ENCODE measurements at places on chromosomes 3 and 15. TPM values are rescaled to one million over a fixed set of nuclear protein-coding genes. Genes with fewer than 3 reads are reported as not detected.

DNA sequence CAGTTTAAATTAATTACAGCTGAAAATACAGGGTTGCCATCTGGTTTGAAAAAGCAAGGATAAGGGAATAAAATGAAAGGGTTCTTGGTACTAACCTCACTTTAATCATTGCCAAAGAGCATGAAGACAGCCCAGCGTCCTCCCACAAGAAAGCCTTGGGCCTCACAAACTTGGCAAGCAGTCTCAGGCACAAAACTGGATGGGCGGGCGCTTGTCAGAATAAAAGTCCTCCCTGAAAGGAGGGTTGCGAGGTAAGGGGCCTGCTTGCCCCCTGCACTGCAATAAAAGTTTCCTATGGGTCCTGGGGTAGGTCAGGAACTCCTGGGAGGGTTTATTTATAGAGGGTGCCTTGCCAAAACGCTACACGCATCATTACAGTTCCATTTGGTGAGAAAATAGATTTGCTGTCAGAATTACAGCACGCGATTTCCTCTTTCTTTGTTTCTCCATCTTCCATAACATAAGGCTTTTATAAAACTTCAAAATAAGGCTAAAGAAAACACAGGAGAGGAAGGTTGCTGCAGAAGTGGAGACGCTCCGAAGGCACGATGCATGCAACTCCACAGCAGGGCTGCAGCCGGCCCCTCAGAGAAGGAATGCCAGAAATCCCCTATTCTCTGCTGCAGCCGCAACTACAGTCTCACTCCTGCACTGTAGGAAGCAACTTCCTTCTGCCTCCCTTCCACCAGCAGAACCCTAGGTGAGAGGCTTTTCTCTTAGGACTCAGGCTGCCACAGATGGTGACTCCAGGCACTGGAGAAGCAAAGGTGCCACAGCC lies 61.3 kb downstream of the VGLL4 start:
- DNase-seq, result no peak

LNP1 gene
- polyA plus RNA-seq, result 0.71 TPM

GCNT3 gene
- not detected for polyA plus RNA-seq

GRCh38 chr15:52254391-52254790 lies 41.2 kb downstream of the MYO5C start:
- DNase-seq, result no peak

GRCh38 chr3:184042617-184043016 lies 10.2 kb upstream of the HTR3C start:
- no peak for DNase-seq

DNA sequence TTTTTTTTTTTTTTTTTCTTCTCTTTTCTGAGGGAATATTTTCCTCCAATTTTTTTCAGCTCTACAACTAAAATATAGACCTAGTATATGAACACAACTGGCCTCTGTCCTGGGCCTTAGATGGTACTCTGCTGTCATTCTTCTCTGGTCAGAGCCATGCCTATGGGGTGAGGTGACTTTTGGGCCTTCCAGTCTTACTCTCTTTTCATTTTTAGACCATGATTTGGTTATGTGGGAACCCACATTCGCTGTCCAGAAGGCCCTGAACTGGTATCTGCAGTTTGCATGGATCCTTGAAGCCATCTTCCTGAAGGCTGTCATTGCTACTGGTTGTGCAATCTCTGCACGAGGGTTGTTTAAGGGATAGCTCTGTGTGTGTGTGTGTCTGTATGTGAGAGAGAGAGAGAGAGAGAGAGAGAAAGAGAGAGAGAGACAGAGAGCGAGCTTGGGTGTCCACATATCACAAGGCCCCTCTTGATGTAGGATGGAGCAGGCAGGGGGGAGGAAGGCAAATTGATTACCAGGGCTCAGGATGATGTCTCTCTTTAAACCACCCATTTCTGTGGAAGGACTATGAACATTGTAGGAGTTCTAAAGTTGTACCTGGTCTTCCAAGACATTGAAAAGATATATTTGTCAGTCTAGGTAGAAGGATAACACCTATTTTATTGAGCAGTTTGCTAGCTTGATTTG lies 6.9 kb downstream of the TGFBR2 start:
- no peak for DNase-seq

DNA sequence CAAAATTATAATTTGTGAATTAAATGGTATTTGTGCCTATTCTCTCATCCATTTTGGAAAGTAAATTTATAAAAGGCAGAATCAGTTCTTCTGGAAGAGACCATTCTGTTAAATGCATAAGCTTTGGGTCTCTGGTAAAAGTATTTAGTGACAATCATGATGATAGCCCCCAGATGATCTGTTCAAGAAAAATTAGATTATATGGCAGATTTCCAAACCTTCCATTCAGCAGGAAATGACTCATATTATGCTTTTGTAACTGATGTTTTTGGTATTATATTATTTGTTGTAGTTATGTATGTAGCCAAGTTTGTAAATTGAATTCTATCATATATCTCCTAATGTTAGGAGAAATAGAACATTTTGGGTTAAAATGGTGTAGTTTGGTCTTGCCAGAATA lies 340.8 kb upstream of the DPH6 start:
- no peak for DNase-seq

GRCh38 chr3:15964605-15965442 lies 167.0 kb upstream of the ANKRD28 start:
- no peak for DNase-seq

GRCh38 chr3:58206406-58207011 lies 4.3 kb downstream of the DNASE1L3 start:
- no peak for DNase-seq

GOLGA8G gene
- not detected for polyA plus RNA-seq

FAM107A gene
- polyA plus RNA-seq, result not detected

DNA sequence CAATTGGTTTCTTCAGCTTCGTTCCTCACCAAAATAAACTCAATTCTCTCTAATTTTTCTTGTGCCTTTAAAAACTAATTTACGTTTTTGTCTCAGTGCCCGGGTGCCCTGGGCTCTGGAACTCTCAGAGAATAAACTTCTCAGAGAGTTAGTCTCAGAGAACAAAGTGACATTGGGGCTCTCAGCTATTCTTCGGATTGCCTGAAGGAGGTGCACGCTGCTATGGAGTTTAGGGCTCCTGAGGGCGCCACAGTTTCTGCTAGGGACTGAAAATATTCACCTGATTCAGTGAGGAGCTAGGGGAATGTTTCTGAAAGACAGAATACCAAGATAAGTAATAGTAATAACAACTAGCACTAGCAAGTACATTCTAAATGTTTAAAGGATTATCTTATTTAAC lies 22.7 kb downstream of the ZIC4 start:
- no peak for DNase-seq

UBAP1L gene
- polyA plus RNA-seq, result 0.45 TPM

DNA sequence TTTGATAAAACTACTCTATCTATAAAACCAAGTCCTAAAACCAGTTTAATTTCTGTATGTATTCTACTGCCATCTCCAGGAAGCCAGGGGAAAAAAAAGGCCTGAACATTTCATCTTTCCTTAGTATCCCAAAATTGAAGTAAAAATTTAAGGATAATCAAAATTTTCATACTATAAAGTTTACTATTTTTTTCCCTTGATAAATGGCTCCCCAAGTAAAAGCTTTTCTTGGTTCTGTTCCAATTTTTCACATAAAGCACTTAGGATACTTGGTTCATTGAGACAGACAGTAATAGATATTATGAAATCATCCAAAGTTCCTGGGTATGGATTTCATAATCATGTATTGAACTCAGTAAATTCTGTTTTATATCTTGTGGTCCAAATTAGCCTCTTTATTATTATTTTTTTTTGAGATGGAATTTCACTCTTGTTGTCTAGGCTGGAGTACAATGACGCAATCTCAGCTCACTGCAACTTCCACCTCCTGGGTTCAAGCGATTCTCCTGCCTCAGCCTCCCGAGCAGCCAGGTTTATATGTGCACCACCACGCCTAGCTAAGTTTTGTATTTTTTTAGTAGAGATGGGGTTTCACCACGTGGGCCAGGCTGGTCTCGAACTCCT lies 34.5 kb downstream of the ICE2 start:
- no peak for DNase-seq

GRCh38 chr3:5151586-5151985 lies 29.5 kb downstream of the ARL8B start:
- DNase-seq, result no peak

GRCh38 chr15:48411971-48412591 lies 80.9 kb downstream of the DUT start:
- DNase-seq, result no peak

LRRC31 gene
- polyA plus RNA-seq, result not detected

DNA sequence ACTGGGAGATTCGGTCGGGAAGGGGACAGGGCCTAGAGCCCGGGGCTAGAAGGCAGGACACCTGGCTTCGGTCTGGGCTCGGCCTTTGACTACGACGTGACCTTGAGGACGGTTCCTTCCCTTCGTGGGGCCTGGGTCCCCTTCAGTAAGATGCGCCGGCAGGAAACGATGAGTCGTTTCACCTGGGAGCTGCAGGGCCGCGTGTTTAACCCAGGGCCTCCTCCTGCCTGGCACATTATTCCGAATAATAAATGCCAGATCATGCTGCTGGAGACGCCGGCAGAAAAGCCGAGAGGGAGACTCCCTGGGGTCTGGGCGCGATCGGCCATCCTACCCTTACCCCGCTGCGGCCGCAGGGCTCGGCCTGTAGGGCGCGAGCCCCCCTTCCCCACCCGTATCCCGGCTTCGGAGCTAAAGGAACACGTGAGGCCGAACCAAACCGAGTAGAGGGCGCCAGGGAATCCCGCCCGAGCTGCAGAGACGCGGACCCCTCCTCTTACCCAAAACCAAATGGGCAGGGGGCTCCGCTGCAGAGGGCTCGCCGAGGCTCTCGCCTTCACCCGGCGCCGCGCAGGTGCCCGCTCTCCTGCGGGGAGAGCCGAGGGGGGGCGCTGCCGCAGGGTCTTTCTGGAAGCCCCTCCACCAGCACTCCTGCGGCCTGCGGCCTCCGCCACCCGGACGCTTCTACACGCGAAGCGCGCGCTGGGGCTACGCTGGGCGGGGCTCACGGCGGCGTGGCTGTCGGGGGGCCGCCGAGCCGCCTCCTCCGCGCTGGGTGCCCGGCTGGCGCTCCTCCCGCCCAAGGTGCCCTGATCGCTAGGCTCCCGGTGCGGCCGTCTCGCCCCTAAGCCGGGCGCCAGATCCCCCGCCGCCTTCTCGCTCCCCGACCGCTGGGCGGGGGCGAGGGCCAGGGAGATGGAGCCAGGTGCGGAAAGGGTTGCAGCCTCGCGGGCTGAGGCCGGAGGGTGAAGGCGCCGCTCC lies at the start of gene BDH1:
Gene BDH1 (minus strand): TSS at position 688 of the 981 bp plus-strand sequence. CDS start 9,525 bp downstream, outside the sequence.
- peak; percentile 60 for DNase-seq

GRCh38 chr15:41445399-41445798 lies 28.5 kb downstream of the RTF1 start:
- no peak for DNase-seq

DNA sequence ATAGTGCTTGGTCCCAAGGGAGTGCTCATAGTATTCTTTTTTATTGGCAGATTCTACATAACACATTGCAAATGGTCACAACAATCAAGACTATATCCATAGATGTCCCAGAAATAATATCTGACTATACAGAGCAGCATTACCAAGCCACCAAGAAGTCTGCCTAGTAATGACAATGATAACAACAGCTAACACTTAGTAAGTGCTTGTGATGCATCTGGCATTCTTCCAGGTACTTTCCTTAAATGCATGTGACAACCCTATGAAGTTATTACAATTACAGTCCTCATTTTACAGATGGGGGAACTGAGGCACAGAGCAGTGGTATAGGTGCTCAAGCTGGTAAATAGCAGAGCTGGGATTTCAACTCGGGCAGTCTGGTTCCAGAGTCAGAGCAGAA lies 49.6 kb upstream of the ICE2 start:
- DNase-seq, result peak; percentile 57

- DNase-seq, result no peak
Measured at GRCh38 chr3:43926055-43926454, 235.3 kb downstream of the ABHD5 start.

PARP15 gene
- 8.5 TPM for polyA plus RNA-seq

SLC26A6 gene
- 4.9 TPM for polyA plus RNA-seq

DNA sequence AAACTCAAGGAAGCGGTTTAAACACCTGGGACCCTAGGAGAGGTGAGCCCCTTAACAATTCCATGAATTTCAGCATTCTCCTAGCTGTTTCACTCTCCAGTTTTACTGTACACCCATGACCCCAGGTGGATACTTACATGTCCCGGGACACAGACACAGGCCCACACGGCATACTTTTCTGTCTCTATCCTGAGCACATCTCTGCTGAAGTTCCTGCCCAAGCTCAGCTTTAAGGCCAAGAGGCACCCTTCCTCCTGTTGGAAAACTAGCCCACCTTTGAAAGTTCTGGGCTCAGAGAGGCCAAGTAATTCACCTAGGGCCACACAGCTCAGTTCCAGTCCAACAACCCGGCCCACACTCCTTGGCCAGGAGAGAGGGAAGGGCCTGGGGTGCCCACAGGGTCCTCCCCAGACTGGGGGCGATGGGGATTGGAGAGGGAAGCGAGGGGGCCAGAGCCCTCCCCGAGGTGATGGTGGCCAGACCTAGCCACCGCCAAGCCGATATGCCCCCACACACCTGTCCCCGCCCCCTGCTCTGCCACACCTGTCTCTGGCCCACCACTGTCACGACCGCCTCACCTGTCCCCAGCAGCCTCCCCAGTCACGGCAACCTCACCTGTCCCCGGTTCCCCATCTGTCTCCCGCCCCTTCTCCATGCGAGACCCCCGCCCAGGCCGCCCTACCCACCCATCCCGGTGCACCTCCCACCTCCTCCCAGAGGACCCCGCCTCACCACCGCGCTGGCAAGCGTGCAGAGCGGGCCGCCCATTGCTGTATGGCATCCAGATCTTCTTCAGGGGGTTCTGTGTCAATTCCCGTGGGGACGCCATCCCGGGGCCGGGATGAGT lies 431 bp downstream of the PFKFB4 start:
- DNase-seq, result peak; percentile 13

DNA sequence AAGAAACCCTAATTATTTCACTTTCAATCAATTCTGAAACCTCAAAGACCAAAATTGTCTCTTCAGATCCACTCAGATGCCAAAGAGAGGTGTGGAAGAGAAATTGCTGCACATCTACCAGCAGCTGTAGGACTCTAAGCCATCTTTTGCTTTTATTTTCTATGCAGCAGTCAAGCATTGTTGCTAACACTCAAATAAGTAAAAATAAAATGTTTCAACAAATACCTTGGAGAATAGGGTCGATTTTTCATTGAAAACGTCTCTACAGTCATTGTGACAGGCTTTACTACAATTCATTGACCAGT lies 66.4 kb upstream of the CFAP20DC start:
- no peak for DNase-seq

FBXO40 gene
- polyA plus RNA-seq, result not detected

GRCh38 chr3:8776406-8776805 lies 7.0 kb upstream of the OXTR start:
- no peak for DNase-seq

GRCh38 chr15:100255644-100256043 lies 86.1 kb downstream of the ADAMTS17 start:
- DNase-seq, result no peak

- no peak for DNase-seq
Measured at GRCh38 chr3:119302697-119303551, 8.7 kb downstream of the ARHGAP31 start.

DNA sequence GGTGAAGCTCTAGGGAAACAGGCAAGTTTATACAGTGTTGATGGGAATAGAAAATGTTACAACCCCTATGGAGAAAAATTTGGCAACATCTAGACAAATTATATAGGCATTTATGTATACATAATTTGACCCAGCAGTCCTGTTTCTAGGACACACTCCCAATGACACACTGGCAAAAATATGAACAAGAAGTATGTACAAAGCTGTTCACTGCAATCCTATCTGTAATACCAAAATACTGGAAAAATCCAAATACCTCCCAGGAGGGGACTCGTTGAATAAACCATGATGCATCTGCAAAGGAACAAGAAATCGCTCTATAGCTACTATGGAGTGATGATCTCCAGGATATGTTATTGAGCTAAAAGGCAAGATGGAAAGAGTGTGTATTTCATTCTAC lies 8.5 kb downstream of the BFSP2 start:
- no peak for DNase-seq

All from CD8-positive, alpha-beta memory T cell (primary cell).